CD4-positive, alpha-beta T cell treated with Interleukin-6 at 100 ng/mL for 8 hours (primary cell): ENCODE measurements at places on chromosomes 11 and 22.

DNA sequence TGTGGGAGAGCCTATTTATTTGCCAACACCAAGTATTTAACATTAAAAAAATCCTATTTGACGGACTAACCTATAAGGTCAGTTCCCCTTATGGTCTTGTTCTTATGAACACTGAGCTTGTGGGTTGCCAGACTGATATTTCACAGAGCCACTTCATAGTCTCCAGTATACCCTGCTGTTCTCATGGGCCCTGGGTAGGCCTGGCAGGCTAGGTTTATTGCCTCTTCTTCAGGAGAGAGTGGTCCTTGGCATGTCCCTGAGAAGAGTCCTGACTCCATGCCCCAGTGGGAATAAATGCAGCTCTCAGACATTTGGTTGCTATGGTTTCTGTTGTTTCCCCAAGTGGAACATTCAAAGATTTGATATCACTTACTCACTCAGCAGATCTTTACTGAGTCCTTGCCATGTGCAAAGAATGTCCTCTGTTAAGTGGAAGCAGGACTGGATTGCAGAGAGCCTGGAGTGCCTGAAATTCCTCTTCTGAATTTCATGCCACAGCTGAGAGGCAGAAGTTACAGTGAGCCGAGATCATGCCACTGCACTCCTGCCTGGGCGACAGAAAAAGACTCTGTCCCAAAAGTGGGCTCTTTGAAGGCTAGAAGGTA is 15.7 kb downstream of the SLC5A1 start:
- DNase-seq = no peak

GRCh38 chr11:12827929-12828812 is 153.9 kb downstream of the TEAD1 start:
- DNase-seq = no peak

- DNase-seq = no peak
These were observed 148.9 kb downstream of the BRD1 start for GRCh38 chr22:49678842-49679170.

GRCh38 chr22:39106326-39106725 is 9.3 kb downstream of the APOBEC3H start:
- DNase-seq = no peak

DNA sequence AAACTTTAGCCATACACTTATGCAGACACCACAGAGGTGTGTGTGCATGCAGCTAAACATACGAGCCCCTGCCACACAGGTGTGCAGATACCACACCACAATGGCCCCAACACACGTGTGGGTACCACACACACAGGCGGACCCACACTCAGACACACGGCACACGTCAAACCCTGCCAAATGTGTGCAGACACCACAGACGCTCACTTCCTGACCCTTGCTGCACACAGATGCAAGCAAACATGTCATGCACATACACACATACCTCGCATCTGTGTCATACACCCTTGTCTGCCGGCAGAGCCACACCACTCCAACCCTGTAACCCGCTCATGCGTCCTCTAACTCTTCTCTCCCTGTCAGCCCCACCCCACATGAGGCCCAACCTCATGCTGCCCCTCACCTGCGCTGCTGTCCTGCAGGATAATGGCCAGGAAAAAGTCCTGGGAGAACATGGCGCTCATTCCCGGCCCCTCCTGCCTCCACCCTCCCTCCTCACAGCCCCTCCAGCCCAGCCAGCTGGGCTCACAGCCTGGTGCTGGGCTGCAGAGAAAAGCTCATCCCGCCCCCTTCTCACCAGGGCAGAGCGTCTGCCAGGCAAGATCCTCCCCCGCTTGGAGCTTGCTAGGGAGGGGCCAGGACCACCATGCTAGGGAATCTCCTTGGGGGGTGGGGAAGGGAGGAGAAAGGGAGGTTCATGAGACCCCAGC is 14.2 kb downstream of the SMPD1 start:
- DNase-seq = peak; percentile 43

- no peak for DNase-seq
These were observed 5.4 kb downstream of the LARGE2 start for GRCh38 chr11:45927684-45928413.

DNA sequence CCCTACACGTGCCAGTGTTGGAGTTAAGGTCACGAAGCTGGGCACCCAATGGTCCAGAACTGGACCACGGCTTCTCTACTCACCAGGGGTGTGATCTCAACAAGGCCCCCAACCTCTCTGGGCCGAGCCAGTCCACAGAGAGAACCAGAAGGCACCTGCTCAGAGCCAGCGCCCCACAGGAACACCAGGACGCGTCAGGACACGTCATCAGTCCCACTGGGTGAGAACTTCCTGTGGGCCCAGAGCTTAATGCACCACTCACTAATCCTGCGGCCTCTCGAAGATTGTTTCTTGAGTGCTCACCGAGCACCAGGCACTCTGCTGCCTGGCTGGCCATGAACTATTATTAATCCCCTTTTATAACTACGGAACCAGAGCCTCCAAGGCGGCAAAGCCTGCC is 10.1 kb downstream of the PHF21B start:
- no peak for DNase-seq

- no peak for DNase-seq
These were observed 47.8 kb downstream of the CD6 start for GRCh38 chr11:61019037-61019831.

GRCh38 chr11:30143098-30143705 is 87.6 kb upstream of the FSHB start:
- peak; percentile 2 for DNase-seq

DNA sequence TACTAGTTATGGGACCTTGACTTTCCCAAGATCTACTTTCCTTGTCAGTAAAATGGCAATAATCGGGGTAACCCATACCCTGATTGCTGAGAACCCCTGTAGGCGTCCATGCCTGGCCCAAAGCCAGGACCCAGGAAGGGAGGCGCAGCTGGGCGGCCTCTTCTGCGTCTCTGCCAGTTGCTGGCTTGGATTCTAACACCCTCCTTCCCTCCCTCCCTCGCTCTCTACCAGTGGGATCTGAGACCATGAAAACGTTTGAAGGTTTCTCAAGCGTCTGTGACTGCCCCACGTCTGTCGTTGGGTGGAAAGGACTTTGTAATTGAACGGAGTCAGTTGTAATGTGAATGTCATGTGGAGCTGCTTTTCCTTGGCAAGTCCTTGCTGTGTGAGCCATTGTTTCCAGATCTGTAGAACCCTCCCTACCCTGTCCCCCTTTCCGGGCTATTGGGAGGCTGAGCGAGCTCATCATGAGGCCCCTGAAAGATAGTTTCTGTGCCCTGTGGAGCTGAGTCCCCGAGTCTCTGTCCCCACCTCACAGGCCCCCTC is 47.8 kb downstream of the PARVB start:
- DNase-seq = no peak

DNA sequence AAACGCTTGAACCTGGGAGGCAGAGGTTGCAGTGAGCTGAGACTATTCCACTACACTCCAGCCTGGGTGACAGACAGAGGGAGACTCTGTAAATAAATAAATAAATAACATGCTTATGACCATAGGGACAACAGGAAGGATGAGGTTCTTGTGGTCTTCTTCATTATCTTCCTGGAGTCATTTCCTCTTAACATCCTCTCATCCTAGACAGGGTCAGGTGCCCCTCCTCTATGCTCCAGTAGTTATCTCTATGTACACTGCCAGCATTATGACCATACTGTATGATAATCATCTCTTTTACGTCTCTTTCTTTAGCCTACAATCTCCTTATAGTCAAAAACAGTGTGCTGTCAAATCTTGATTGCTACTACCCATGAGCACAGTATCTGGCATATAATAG is 17.7 kb downstream of the RAB30 start:
- no peak for DNase-seq

DNA sequence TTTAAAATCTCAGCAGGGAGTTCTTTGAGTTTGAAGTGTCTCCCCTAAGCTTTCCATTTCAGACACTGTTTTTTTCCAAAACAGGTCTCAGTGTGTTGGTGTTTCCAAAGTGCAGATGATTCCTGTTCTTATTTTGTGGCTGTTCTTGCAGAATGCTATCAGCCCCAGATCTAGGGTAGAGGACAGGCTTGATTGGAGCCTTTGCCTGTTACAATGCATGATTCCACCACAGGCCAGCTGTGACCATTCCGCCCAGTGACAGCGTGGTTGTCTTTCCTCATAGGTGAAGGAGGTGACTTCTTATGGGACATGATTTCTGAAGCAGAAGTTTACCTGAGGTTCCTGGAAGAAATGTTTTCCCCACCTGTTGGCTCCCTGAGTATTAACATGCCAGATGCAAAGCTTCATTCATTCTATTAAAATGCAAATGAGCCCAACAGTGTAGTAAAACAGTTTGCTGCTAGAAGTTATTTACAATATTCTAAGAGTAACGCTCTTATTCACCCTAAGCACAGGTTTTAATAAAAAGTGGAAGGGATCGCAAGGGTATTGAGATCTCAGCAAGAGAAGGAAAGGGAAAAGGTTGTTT is 36.9 kb upstream of the BIRC3 start:
- no peak for DNase-seq

DNA sequence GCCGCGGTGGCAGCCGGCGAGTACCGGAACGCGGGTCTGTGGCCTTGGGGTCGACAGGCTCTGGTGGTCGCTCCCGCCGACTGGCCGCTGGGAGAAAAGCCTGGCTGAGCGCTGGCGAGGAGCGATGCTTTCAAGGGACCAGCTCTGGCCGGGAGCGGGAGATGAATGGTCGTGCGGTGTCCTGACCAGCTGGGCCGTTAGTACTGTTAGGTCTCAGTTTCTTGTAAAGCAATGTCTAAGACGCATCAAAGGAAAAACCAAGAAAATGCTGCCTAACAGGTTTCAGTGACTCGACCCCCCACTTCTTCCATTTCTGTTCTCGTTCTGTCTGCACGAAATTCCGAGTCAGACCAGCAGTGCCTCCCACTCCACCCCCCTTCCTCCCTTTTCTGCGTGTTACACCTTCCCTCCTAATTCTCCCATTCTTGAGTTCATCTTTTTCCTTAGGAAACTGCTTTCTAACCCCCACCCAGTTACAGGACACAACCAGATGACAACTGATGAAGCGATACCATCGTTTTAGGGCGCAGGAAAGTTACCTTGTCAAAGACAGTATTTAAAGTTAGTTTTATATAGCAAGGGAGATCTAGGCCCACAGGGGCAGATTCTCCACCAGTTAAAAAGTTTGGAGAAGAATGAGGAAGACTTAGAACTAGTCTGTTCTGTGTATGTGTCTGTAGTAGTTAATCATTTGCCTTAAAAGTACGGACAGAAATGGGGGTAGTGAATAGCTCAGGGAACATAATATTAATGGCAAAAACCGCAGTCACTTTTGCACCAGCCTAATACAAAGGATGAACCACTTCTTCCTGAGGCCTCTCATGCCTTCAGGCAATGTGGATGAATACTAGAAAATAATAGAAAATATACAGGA is 1.0 kb downstream of the CUL5 start:
- DNase-seq = no peak

- no peak for DNase-seq
These were observed 5.4 kb downstream of the MUS81 start for GRCh38 chr11:65865550-65866172.

- no peak for DNase-seq
These were observed 4.3 kb downstream of the CLTCL1 start for GRCh38 chr22:19287076-19287707.

GRCh38 chr11:11171854-11172253 is 181.2 kb downstream of the CSNK2A3 start:
- peak; percentile 59 for DNase-seq

DNA sequence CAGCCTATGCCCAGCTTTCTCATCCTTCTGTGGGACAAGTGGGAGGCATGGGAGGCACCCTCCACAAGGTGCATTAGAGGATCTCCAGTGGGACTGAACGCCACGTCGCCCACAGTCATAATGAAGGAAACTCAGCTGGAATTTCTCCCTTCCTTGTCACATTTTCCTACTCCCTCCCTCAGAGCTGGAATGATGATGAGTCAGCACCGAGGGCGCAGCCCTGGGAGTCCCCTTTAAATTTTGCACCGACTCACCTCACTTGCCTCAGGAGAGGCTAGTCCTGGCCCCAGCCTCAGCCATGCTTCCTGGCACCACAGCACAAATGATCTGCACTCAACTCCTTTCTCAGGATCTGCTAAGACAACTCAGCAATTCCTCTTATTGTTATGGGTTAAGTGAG is 34.3 kb downstream of the DBX1 start:
- DNase-seq = no peak

GRCh38 chr22:49427341-49427740 is 400.3 kb downstream of the BRD1 start:
- no peak for DNase-seq

DNA sequence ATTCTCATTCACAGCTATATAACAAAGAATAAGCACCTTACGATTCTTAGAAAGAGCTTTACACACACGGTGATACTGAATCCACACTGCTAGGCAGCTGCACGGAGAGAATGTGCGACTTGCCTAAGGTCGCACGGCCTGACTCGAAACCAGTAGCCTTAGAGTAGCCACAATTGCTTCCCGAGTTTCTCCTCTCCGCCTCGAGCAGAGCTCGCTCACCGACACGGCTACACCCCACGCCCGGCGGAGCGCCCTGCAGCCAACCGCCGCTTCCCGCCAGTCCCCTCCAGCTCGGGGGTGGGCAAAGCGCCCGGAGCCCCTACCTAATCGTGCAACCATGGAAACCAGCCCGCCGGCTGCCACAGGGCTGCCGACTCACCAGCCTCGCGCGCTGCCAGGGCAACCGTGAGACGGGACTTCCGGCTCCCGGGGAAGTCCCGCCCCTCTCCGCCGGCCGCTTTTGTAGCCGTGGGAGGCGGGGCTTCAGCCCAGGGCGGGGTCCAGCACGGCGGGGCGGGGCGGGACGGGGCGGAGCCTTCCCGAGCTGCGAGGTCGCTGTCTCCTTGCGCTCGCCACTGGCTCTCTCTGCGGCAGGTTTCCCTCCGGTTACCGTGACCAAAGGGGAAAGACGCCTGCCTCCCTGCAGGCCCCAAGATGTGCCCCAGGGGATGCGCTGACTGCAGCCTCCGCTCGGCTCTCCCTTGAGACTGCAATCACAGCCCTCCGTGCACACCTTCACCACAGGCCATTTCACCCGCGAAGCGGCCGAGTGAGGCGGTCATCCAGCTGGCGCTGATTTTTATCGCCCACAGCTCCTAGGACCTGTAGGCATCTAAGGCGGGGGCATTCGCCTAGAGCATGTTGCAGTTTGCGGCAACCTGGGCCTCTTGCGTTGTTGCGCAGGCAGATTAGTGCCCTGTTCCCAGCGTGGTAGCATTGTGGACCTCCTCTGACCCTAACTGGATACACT is 1.1 kb downstream of the BSCL2 start:
- peak; percentile 93 for DNase-seq

GRCh38 chr11:45028911-45029682 is 78.4 kb upstream of the TP53I11 start:
- no peak for DNase-seq

DNA sequence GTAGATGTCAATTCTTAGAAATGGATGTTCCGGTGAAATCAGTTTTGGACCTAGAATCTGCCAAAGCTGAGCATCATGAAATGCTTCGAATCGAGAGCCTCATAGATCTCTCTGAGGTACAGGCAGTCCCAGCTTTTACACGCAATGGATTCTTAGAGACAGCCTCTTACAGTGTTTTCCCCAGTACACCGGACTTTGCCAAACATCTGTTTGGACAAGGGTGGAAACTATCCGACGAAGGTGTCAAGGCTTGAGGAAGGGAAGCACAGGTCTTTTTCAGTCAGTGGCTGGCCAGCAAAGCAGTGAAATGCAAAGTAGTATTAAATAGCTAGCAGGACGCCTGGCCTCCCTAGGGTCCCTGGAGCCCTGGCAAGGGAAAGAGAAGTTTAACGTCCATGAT is 4.9 kb downstream of the GRK3 start:
- no peak for DNase-seq
